ENCODE measurements at places on chromosomes 13 and 19.

DNA sequence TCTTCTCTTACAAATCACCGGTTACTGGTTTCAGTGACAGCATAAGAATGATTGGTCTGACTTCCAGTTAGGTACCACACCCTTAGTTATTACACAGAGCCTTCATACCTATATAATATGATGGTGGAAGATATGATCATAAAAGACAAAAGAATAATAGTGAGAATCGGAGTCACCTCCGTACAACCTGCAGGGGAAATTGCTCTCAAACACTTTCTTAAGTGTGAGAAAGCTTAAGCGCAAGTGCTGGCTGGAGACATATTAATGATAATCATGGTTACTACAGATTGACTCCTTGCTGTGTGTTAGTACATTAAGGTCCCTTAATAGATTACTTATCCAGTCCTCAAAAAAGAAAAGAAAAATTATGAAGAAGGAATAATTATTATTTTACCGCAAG is 1.8 kb upstream of the LHFPL6 start:
- no peak for DNase-seq

- no peak for DNase-seq
These were observed 11.8 kb upstream of the ZNF175 start for GRCh38 chr19:51559240-51559639.

DNA sequence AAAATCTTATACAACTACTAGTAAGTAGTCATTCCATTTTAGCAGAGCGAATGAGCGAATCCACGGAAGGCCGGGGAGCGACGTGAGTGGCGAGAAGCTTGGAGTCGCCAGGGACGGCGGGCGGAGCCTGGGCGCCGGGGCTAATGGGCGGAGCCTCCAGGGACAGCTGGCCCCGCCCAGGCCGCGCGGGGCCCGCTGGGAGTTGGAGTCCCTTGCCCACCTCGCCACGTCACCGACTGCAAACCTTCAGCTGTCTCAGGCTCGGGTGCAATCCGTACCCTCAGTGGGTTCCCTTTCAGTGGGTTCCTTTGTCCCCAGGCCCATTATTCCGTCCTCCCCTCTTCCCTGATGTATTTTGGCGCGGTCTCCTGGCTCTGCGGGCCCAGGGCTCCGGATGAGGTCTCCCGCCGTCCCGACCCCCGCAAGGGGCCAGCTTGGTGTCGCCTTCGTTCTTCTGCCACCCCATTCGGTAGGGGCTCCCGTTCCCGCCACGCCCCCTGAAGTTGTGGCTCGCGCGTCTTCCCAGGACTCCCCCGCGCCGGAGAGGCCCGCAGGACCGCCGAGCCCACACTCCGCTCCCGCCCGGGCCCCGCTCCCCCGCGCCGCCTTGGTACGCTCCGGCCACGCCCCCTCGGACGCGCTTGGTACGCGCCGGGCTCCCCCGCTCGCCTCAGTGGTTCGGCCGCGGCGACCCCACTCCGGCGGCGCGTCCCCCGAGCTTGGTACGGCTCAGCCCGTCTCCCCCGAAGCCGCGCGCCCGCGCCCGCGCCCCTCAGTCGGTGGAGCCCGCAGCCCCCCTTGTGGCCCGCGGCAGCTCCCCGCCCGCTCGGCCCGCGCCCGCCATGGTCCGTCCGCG is at the start of gene PTOV1:
Gene PTOV1, plus strand, starts transcription at position 673 of the 856 bp plus-strand sequence.
- peak; percentile 79 for DNase-seq

GRCh38 chr13:100625447-100625846 is 36.9 kb upstream of the GGACT start:
- no peak for DNase-seq

DNA sequence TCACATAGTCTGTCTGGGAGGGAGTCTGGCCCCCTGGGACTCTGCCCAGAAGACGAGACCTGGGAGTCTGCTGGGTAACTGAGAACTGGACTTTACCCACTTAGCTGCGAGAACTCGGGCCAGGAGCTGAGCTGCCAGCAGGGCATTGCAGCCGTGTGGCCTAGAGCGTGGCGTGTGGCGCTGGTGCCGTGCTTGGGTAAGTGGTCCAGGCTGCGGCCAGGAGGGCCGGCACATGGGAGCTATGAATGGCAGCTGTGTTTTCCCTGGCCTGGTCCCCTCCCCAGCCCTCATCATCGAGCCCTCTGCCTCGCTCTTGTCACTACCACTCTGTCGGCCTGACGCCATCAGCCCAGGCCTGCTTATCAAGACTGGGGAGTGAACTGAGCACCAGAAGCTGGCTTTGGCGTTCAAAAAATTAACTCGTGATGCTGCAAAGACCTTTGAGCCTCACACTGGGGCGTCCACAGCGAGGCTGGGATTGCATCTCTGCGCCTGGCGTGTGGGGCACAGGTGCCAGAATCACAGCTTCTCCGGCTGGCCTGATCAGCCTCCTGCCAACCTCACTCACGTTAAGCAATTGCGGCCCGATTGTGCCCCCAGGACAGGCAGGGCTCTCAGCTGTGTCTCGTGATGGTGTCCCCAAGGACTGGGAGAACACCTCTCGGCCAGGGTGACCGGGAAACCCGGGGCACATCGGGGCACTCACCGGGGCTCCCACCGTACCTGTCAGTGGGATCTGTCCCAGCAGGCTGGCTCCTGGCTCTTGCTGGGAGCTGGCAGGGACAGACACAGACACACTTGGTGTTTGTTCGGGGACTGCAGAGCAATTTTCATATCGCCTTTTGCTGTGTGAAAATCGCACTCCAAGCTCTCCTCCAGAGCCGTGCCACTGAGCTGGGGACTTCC is 85.9 kb downstream of the KDM4B start:
- DNase-seq = no peak

GRCh38 chr19:52188822-52189734 is 774 bp upstream of the PPP2R1A start:
- DNase-seq = no peak

DNA sequence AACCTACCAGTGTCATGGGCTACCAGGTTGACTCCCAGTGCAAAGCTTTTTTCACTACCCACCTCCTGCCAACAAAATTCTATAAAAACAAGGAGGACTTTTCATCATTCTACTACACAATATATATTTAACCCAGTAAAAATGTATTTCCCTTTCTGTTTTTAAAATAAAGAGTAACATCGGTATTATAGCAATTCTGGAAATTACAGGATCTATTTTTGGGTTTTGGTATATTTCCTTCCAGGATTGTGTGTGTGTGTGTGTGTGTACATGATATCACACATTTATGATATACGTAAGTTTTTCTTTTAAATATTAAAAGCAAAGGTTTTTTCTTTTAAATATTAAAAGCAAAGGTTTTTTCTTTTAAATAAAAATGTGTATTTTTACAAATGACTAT is 6.0 kb upstream of the UBL3 start:
- DNase-seq = no peak

DNA sequence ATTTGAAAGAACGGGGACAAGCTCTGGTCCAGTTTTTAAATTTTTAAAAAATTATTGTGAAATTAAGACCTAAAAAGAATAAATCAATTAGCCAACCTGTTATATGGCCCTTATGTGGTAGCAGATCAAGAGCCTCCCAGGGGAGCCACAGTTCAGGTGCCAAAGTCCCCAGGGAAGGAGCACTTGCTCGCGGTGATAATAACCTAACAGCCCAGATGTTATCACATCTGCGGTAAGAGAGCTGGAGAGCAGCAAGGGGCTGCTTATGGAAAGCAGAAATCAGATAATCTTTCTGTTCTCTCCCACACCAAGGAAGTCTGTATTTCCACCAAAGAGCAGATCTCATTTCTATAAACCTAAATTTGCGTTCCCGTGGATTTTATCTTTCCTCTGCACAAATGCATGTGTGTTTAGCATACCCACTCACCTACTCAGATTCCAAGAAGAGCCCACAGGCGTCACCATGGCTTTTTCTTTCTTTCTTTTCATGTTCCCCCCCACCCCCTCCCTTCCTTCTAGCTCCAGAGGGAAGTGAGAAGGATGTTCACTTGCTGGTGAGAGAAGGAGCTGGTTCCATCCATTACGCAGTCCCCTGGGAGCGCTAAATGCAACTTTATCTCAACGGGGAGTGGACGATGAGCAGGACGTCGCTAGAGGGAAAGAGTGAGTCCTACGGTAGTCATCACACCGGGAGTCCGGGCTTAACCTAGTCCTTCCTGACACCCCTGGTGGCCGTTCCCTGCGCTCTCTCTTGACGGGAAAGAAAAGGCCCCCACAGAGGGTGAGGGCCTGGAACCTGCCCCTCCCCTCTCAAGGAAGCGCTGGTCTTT is 1.6 kb upstream of the POU4F1 start:
- no peak for DNase-seq

GRCh38 chr19:29576761-29577648 is 29.1 kb upstream of the POP4 start:
- DNase-seq = peak; percentile 29

DNA sequence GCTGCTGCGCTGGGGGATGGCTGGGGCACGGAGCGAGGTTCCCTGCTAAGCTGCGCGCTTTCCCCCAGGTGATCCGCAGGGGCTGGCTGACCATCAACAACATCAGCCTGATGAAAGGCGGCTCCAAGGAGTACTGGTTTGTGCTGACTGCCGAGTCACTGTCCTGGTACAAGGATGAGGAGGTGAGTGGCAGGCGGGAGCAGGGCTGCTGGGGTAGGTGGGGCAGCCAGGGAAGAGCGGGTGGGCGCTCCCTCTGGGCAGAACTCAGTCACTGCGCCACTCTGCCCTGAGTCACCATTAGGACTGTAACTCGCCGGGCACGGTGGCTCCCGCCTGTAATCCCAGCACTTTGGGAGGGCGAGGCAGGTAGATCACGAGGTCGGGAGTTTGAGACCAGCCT is 23.8 kb downstream of the TMED1 start:
- no peak for DNase-seq

DNA sequence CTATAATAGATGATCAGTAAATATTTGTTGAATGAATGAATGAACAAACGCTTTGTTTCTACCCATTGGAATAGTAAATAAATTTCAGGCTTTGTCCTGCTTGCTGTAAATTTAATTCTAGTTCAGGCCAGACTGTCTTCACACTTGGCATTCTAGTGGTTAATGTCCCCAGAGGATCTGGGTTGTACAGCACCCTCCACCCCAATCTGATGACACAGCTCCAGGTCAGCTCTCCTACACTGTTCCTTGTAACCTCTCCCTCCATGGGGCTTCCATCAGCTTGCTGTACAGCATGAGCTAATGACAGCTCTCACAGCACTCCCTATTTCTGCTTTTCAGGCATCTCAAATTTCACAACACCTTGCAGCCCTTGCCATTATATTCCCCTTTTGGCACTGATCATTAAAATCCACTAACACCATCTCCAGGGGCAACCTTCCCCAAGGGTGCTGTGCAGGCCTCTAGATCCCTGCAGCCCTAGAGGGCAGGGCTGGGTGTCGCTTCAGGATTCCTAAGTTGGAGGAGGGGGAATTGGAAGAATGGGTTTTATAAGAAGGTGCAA is 12.7 kb upstream of the KL start:
- DNase-seq = no peak

GRCh38 chr13:81658598-81659370 is 1317.9 kb upstream of the SPRY2 start:
- no peak for DNase-seq

GRCh38 chr19:28333909-28334308 is 879.0 kb downstream of the UQCRFS1 start:
- DNase-seq = no peak

DNA sequence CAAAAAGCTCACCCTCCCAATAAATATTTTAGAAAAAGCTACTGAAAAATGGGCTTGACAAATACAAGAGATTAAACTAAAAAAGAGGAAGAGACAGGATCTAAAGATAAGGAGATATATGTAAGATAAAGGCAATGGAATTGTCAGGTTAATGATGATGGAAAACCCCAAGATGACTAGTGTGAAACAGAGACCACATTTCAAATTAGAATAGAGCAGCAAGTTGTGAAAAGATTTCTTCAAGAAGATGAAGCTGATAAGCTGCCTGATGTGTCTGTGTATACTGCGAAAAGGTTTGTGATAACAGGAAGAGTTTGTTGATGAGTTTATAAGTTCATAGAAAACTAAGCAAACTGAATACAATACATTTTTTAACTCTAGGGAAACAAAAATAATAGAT is 840.1 kb upstream of the SLITRK5 start:
- DNase-seq = no peak

- no peak for DNase-seq
These were observed 5.6 kb downstream of the PNKP start for GRCh38 chr19:49861541-49862378.

DNA sequence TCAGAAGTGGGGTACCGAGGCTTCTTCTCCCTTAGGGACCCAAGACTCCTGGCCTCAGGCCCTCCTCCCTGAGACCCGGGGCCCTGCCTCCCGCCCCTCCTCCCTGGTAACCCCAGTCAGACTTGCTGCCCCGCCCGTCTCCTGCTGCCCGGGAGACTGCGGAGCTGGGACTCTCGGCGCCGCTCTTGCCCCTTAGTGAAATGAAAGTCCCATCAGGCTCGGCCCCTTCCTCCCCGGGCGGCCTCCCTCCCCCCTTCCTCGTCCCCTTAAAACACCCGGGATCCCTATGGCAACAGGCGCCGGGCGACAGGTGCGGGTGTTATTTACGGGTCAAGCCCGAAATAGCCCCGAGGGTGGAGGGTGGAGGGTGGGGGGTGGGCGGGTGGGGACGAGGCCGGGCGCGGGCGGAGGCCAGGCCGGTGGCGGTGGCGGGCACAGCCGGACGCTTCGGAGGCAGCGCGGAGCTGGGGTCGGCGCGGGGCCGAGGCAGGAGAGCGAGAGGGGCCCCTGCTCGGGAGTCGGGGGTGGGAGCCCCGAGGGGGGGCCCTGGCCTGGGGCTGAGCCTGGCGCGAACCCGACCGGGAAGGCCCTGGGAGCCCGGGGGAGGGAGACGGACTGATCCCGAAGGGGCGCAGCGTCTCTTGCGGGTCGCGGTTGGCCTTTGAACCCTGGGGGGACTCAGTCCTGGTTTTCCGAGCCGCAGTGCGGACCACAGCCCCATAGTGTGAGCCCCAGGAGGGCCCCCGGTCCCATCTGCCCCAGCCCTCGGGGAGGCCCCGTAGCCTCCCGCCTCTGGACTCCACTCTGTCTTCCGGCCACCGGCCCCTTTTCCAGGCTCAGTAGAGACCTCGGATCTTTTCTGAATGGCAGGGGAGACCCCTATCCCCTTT is at the start of gene CACNG6:
Gene CACNG6, plus strand, starts transcription at position 414 of the 890 bp plus-strand sequence. CDS start 1,241 bp downstream, outside the sequence.
- no peak for DNase-seq

DNA sequence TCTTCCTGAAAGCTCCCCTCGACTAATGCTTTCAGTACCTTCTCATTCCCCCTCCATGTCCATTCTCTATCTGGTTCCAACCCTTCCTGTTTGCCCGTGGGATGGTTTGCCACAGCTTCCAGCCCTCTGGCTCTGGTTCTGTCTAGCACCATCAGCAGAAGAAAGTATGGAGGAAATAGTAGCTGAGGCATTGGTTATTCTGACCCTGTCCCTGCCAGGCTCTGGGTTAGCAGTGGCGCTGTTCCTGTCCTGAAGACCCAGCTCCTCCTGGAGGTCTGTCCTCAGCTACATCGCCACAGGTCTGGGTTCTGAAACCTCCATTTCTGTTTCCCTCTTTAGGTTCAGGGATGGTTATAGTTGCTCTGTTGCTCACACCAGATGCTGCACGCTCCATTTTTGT is 604.6 kb upstream of the GPC6 start:
- DNase-seq = no peak

GRCh38 chr19:5423567-5424125 is 31.6 kb upstream of the ZNRF4 start:
- DNase-seq = no peak
